Muscle of back (tissue), 13 donors: ENCODE measurements at places on chromosomes 4 and X.

GRCh38 chr4:20318001-20318908 is 66.5 kb downstream of the SLIT2 start:
- DNase-seq, result no peak

DNA sequence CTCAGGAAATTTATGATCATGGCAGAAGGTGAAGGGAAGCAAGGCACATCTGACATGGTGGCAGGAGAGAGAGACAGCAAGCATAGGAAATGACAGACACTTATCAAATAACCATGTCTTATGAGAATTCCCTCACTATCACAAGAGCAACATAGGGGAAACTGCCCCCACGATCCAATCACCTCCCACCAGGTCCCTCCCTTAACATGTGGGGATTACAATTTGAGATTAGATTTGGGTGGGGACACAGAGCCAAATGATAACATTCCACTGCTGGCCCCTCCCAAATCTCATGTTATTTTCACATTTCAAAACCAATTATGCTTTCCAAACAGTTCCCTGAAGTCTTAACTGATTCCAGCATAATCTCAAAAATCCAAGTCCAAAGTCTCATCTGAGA is 8.2 kb upstream of the TMA16 start:
- no peak for DNase-seq

DNA sequence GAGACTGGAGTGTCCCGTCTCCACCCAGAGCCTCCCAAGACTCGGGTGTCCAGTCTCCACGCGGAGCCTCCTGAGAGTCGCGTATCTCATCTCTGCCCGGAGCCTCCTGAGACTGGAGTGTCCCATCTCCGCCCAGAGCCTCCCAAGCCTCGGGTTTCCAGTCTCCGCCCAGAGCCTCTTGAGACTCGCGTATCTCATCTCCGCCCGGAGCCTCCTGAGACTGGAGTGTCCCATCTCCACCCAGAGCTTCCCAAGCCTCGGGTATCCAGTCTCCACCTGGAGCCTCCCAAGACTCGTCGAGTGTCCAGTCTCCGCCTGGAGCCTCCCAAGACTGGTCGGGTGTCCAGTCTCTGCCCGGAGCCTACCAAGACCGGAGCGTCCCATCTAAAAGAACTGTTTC is 2.3 kb downstream of the FAM47C start:
- no peak for DNase-seq

DNA sequence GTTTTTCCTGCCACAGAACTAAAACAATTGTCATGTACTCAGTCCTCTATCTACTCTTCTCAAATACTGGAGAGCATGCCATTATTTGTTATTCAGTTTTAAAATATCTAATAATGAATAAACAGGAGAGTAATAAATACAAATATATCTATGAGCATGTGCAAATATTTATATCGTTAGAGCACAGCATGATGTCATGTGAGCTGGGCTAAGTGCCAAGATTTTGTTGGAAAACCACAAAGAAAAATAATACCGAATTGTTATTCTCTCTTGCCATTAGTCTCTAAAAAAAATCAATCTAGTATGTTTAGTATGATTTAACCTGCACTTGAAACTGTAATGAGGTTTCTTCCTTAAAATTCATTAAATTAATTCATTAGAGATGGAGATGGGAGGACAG is 97.3 kb downstream of the DDX60 start:
- peak; percentile 75 for DNase-seq

- no peak for DNase-seq
Observed at GRCh38 chr4:70603856-70604255, 11.8 kb downstream of the AMBN start.

GRCh38 chrX:252957-253291 is 28.3 kb upstream of the PLCXD1 start:
- no peak for DNase-seq
